ENCODE measurements at places on chromosomes 16 and 17.

- DNase-seq: no peak
Measured at GRCh38 chr17:72683506-72684404, 408.7 kb downstream of the SLC39A11 start.

DNA sequence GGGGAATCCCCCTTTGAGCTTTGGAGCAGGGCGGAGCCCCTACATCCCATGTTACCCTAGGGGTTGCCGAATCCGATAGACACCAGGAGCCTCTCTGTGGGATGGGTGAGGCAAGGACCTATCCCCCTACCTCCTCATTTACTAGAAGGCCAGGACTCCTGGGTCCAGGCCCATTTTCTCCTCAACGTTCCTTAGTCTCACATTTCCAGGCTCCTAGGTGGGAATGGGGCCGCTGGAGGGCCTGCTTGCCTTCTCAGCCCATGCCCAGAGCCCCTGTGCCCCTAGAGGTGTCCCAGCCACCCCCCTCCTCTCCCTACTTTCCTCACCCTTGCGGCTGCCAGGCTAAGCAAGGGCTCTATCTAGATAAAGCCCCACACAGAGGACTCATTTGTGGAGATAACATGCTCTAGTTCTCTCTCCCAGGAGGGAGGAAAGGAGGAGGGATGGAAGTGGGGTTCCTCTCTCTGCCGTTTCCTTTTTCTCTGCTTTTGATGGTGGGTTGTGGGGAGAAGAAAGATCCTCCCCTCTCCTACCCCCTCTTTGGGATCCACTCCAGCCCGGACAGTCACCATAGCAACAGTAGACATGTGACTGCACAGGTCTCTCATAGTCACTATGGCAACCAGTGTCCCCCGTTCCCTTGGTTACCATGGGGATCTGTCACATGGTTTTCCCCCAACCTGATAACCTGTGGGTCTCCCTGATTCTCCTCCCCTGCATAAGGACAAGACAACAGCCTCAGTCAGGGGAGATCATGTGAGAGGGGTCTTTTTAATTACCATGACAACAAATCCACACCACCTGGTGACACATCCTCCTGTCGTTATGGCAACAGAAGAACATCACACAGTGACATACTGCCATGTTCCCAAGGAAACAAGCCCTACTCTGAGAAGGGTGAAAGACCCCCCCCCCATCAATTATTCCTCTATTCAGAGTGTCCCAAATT, 5.2 kb downstream of the CACNA1G start:
- no peak for DNase-seq

DNA sequence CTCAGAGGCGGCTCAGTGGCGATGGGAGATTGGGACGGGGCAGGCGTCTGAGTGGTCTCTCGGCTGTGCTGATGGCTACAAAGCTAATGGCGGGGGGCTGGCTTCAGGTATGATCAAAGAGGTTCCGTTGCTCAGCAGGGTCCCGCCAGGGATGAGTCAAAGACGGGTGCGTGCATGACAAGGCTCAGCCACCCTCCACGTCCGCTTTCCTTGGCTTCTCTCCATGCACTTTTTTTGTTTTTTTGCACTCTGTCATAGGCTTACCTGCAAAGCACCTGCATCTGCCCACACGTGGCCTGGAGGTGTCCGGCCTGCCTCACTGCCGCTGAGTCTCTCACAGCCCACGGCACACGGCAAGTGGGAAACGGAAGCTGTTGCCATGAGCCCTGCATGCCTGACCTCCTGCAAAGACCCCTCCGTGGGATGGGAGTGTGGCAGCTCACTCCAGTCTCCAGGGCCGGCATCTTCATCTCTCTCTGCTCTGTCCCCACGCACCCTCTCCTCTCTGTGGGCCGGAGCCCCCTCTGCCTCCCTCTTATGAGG, 85.5 kb upstream of the ZNF469 start:
- no peak for DNase-seq

DNA sequence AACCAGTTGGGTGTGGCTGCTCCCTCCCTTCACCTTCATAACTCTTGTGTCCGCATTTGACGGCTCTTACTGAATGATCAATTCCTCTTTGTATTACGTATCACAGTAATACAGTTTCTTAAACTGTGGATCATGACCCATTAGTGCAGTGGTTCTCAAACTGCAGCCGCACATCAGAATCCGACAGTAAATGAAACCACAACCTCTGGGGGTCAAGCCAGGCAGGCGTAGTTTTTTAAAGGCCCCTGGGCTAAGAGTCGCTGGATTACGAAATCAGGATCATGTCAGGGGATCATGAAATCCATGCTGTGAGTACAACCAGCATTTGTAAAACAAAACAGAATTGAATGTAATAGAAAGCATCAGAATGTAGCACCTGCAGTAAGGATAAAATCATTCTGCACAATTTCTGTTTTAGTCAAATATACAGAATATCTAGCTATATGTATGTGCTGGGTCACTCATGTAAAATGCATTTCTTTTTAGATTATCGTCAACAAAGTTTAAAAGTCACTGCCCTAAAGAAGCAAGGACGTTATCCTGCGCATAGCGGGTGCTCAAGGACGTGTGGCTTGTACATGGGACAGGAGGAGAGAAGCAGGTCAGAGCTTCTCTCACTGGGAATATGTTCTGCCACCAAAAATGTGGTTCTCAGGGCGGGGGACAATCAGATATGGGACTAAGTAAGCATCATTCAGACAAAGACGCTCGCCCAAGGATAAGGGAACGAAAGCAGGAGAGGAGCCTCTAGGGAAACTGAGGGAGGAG, 113.1 kb downstream of the ZFHX3 start:
- DNase-seq: no peak

DNA sequence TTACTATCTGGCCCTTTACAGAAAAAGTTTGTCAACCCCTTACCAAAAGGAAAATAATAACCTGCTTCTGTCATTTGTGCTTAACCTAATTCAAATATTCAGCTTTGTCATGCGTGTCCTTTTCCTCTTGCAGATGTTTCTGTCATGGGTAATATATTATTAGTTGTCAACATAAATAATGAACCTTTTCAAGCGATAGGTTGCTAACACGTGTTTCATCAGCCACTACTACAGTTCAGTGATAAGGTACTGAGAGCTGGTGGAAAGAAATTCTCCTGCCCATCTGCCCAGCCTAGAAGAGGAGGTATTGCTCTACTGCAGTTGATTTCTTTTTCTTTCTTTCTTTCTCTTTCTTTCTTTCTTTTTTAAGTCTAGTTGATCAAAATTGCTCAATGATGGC, 12.0 kb upstream of the SRSF1 start:
- no peak for DNase-seq

DNA sequence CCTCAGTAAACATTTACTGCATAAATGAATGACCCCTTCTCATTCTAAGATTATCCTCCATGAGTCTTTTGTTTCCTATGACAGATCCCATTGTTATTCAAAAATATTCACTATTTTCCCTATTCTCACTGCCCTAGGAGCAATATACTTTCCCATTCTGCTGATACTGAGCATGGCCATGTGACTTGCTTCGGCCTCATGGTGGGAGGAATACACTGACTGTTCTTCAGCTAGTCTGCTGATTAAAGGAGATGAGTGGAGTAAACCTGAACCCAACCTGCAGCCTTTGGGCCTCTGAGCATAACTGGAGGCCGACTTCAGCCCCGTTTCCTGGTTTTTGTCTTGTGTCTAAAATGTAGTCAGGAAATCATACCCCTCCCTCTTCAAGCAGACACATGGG, 531.8 kb upstream of the SALL1 start:
- DNase-seq: no peak

DNA sequence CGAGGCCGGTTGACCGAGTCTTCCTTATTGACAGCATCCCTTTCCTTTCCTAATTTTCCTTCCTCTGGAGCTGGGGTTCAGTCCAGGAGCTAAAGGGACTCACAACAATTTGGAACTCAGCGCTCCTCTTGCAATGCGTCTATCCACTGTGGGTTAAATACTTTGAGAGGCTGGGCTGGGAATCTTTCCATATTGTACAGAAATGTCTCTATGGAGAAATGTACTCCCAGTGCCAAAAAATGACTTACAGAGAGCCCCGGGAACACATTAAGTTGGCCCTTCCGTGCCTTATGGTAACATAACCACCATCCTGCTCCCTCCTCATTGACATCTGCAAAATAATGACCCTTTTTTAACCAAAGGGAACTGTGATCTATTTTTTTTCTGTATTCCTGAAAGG, 192.8 kb downstream of the FTO start:
- DNase-seq: no peak

GRCh38 chr16:2071454-2072202, 23.8 kb downstream of the TSC2 start:
- no peak for DNase-seq

DNA sequence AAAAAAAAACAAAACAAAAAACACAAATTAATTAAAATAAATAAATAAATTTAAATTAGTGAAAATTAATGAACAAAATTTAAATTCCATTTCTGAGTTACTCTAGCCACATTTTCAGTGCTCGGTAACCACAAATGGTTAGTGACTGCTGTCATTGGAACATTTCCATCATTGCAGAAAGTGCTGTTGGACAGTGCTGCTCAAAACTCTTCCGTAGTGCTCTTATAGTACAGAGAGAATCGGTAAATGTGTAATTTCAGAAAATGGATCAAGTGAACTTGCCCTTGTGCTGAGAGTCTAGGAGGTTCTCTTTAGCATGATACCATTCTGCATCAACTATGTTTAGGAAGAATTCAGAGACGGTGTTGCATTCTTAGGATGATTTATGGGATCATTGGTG, 23.7 kb downstream of the ZNRF1 start:
- no peak for DNase-seq

GRCh38 chr17:2947588-2947950, 115.8 kb downstream of the OR1D5 start:
- no peak for DNase-seq

- DNase-seq: no peak
Measured at GRCh38 chr16:85451641-85452363, 161.3 kb upstream of the GSE1 start.

- DNase-seq: peak; percentile 81
Measured at GRCh38 chr17:63774141-63774968, at the start of gene DDX42. TSS of gene DDX42 (plus strand) at chr17:63774170. CDS start at chr17:63787050, 12,880 bp downstream.

DNA sequence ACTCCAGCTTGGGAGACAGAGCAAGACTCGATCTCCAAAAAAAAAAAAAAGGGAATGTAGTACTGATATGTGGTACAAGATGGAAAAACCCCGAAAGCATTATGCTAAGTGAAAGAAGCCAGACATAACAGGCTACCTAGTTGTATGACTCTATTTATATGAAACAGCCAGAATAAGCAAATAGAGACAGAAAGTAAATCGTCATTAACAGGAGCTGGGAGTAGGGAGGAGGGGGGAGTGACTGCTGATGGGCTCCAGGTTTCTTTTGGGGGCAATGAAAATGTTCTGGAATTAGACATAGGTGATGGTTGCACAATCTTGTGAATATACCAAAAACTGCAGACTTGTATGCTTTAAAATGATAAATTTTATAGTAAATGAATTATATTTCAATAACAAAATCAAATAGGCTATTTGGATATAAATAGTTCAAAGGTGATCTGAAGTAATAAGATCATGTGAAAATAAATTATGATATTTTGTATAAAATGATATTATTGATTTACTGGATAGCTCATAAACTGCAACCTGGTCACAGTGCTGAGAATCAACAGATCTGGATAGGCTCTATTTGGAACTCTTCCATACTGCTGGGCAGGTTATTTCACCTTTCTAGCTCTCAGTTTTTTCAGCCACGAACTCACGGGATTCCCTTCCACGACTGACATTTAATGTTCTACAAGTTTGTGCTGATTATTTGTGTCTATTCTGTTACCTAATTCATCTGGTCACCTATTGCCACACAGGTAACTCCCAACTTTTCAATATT, 27.1 kb downstream of the ZNF652 start:
- no peak for DNase-seq

DNA sequence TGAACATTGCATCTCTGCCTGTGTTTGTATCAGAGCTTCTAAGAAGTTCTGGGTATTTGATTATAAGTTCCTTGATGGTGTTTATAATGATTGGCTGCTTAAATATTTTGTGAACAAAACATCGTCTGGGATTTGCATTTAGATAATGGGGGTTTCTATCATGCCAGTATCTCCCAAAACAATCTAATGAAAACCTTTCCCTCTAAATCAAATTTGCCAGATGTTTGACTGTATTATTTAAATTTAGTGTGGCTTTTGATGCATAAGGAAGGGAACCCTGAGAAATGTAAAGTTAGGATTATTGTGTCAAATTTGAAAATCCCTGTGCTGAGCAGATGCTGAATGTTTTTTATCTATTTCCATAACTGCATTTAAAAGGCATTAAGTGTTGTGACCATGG, 159.9 kb downstream of the HS3ST3A1 start:
- DNase-seq: no peak

- no peak for DNase-seq
Measured at GRCh38 chr16:31451681-31452351, 7.5 kb upstream of the ARMC5 start.

DNA sequence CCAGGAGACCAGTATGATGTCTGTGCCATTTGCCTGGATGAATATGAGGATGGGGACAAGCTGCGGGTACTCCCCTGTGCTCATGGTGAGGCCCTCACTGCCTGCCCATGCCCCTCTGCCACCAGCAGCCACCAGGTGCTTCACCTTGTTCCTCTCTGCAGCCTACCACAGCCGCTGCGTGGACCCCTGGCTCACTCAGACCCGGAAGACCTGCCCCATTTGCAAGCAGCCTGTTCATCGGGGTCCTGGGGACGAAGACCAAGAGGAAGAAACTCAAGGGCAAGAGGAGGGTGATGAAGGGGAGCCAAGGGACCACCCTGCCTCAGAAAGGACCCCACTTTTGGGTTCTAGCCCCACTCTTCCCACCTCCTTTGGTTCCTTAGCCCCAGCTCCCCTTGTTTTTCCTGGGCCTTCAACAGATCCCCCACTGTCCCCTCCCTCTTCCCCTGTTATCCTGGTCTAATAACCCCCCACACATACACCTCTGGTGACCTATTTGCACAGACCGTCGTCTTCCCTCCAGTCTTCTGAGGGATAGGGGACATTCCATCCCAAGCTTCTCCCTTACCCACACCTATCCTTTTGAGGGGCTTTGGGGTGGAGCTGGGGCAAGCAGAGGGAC, 3.7 kb downstream of the PFN1 start:
- DNase-seq: no peak

DNA sequence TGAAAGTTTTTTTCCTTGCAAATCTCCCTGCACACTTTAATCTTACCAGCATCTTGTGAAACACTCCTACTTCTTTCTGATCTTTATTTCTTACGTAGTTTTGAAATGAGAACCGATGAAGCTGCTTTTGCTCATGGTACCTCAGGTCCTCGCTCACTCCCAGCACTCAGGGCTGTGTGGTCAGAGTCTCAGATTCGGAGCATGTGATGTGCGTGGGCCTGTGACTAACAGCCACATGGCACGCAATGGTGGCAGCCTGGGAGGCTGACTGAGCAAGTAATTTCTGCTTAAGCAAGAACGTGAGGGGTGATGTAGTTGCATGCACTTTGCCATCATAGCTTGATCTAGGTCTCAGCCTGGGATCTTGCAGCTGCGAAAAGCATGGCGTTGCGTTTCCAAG, 624.3 kb downstream of the MAF start:
- DNase-seq: no peak

GRCh38 chr17:73684183-73684582, 39.9 kb upstream of the SDK2 start:
- DNase-seq: no peak

- no peak for DNase-seq
Measured at GRCh38 chr16:55576384-55576783, 9.9 kb downstream of the CAPNS2 start.

Data from activated T-helper 1 cell treated with anti-CD3 and anti-CD28 coated beads, Interleukin-2, amount 50 U/mL, for 16 hours (primary cell).